Activated CD4-positive, alpha-beta memory T cell treated with anti-CD3 and anti-CD28 coated beads for 36 hours (primary cell): ENCODE measurements at places on chromosomes 7 and 10. TPM values are rescaled to one million over a fixed set of nuclear protein-coding genes. Genes with fewer than 3 reads are reported as not detected.

DNA sequence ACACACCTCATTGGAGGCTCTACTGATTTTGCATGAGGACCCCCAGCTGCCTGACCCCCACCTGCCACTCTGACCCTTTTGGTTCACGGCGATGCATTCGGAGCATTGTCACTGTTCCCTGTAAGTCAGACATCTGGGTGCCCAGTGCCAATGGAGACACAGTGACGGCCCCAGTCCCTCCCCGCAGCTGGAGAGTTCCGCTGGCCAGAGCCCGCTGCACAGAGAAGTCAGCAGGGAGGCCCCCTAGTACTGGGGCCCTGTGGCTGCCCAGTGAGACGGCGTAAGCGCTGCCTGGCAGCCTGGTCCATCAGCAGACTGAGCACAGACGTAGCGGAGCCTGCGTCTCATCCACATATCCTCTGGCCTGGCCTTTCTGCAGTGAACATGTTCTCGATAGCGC is 77.5 kb downstream of the NKX6-2 start:
- no peak for DNase-seq

- DNase-seq = no peak
Measured at GRCh38 chr7:47806701-47807103, 141.6 kb downstream of the PKD1L1 start.

GRCh38 chr7:82559193-82559805 is 115.7 kb upstream of the CACNA2D1 start:
- DNase-seq = no peak

Gene CRHR2
- not detected for total RNA-seq
